ENCODE measurements at places on chromosomes 2 and 18.
A peak's percentile ranks its signal among the peaks of the same experiment; 100 is the strongest.

GRCh38 chr18:25189391-25190185 lies 162.4 kb downstream of the ZNF521 start:
- peaks cover 1% of the 10 kb centered on the region for H3K36me3 ChIP-seq
- no peak overlapping the region for H3K4me3 ChIP-seq
- DNase-seq = peak; percentile 5
- no peaks in the 10 kb centered on the region for H3K27me3 ChIP-seq

- H3K27ac ChIP-seq = peak overlapping the region; percentile 33
- peaks cover 12% of the 10 kb centered on the region for H3K4me1 ChIP-seq
- H3K4me3 ChIP-seq = peak overlapping the region; percentile 98
- H3K36me3 ChIP-seq = peaks cover 12% of the 10 kb centered on the region
- DNase-seq = no peak
Observed at GRCh38 chr2:233250985-233251305, 528 bp upstream of the ATG16L1 start.

DNA sequence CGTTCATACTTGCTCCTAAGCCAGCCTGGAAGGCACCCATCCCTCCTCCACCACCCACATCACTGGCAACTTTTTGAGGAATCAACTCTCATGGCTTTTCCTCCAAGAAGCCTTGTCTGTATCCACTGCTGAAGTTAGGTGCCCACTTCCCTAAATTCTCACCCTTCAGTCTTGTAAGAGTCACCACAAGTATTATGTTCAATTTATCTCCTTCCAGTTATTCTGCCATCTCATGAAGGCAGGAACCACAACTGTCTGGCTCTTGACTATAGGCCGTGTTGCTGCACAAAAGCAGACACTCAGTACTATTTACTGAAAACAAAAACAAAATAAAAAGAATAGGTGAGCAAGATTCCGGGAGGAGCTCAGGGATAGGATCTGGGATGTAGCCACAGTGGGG lies 234.8 kb downstream of the CYRIA start:
- H3K36me3 ChIP-seq = no peaks in the 10 kb centered on the region
- no peak overlapping the region for H3K27ac ChIP-seq
- H3K27me3 ChIP-seq = no peaks in the 10 kb centered on the region
- H3K4me1 ChIP-seq = no peaks in the 10 kb centered on the region
- DNase-seq = no peak

GRCh38 chr2:9236045-9236344 lies 29.4 kb downstream of the ASAP2 start:
- H3K4me3 ChIP-seq = peak overlapping the region; percentile 15
- DNase-seq = no peak
- H3K4me1 ChIP-seq = peaks cover 84% of the 10 kb centered on the region
- no peaks in the 10 kb centered on the region for H3K27me3 ChIP-seq

GRCh38 chr2:206983161-206983859 lies 44.0 kb downstream of the CPO start:
- peaks cover 37% of the 10 kb centered on the region for H3K4me1 ChIP-seq
- no peaks in the 10 kb centered on the region for H3K27me3 ChIP-seq
- H3K4me3 ChIP-seq = no peak overlapping the region

DNA sequence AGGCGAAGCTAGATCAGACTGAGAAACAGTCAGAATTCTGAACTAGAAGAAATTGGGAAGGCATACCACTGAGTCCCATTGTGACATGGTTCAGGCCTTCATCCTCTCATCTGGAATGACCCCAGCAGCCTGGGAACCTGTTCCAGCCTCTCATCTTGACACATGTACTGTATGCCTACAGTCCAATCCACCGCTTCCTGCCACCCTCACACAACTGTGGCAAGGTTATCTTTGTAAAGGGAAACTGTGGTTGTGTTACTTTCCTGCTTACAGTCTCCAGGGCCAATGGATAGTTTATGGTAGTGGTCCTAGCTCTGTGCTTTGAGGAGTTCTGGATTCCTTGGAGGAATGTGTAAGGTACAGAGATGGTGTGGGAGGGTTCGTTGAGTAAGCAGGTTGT lies 296.9 kb upstream of the TRIB2 start:
- no peak for DNase-seq
- H3K36me3 ChIP-seq = no peaks in the 10 kb centered on the region
- H3K4me3 ChIP-seq = no peak overlapping the region
- no peak overlapping the region for H3K27ac ChIP-seq

GRCh38 chr2:37232131-37232933 lies 874 bp downstream of the NDUFAF7 start:
- no peaks in the 10 kb centered on the region for H3K27me3 ChIP-seq
- peak overlapping the region; percentile 94 for H3K4me3 ChIP-seq
- peaks cover 28% of the 10 kb centered on the region for H3K4me1 ChIP-seq
- peak; percentile 64 for DNase-seq
- H3K27ac ChIP-seq = peak overlapping the region; percentile 83

GRCh38 chr18:27713037-27713737 lies 463.7 kb downstream of the CDH2 start:
- no peaks in the 10 kb centered on the region for H3K36me3 ChIP-seq
- no peaks in the 10 kb centered on the region for H3K4me1 ChIP-seq
- no peak overlapping the region for H3K4me3 ChIP-seq
- no peak for DNase-seq
- no peak overlapping the region for H3K27ac ChIP-seq
- H3K27me3 ChIP-seq = no peaks in the 10 kb centered on the region

GRCh38 chr2:98847853-98848252 lies 88.2 kb downstream of the CRACDL start:
- H3K27me3 ChIP-seq = no peaks in the 10 kb centered on the region
- DNase-seq = no peak
- H3K4me1 ChIP-seq = no peaks in the 10 kb centered on the region

DNA sequence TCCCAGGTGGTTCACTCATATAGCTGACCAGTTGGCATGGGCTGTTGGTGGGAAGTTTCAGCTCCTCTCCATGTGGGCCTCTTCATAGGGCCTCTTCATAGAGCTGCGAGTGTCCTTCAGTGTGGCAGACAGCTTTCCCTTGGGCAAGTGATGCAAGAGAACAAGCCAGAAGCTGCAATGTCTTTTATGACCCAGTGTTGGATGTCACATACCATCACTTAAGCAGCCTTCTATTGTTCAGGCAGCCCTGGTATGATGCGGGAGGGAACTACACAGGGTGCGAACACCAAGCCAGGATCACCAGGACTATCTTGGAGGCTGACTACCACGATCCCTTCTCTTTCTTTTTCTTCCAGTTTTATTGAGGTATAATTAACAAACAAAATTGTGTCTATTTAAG lies 126.5 kb upstream of the ITGA6 start:
- DNase-seq = no peak
- no peak overlapping the region for H3K4me3 ChIP-seq
- H3K36me3 ChIP-seq = no peaks in the 10 kb centered on the region
- H3K4me1 ChIP-seq = no peaks in the 10 kb centered on the region
- H3K27me3 ChIP-seq = no peaks in the 10 kb centered on the region

- no peak for DNase-seq
- H3K36me3 ChIP-seq = no peaks in the 10 kb centered on the region
- H3K4me3 ChIP-seq = no peak overlapping the region
- H3K27ac ChIP-seq = no peak overlapping the region
Observed at GRCh38 chr18:69495841-69496533, 95.3 kb downstream of the DOK6 start.

GRCh38 chr2:181685150-181685688 lies 4.9 kb upstream of the NEUROD1 start:
- no peak for DNase-seq
- no peak overlapping the region for H3K27ac ChIP-seq
- H3K36me3 ChIP-seq = no peaks in the 10 kb centered on the region
- H3K4me1 ChIP-seq = no peaks in the 10 kb centered on the region
- H3K27me3 ChIP-seq = no peaks in the 10 kb centered on the region

GRCh38 chr2:168254158-168254935 lies 7.0 kb upstream of the STK39 start:
- no peaks in the 10 kb centered on the region for H3K4me1 ChIP-seq
- peak; percentile 23 for DNase-seq
- no peaks in the 10 kb centered on the region for H3K27me3 ChIP-seq
- H3K4me3 ChIP-seq = no peak overlapping the region

DNA sequence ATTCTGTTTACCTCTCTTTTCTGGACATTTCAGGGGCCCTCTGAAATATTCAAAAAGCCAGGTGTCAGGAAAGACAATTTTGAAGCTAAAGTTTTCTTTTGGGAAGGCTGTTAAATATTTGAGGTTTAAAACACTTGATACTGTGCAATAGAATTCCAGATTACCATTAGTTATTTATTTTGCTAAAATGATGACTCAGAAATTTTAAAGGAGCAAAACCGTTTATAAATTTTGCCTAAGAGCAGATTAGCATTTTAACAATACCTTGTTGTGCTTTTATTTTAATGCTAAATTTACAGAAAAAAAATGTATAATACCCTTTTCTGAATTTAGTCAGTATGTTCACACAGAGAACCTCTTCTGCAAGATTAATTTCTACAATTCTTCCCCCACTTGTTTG lies 1159.9 kb downstream of the DSC3 start:
- H3K27ac ChIP-seq = no peak overlapping the region
- H3K4me3 ChIP-seq = no peak overlapping the region
- H3K36me3 ChIP-seq = no peaks in the 10 kb centered on the region
- H3K4me1 ChIP-seq = no peaks in the 10 kb centered on the region
- no peak for DNase-seq

DNA sequence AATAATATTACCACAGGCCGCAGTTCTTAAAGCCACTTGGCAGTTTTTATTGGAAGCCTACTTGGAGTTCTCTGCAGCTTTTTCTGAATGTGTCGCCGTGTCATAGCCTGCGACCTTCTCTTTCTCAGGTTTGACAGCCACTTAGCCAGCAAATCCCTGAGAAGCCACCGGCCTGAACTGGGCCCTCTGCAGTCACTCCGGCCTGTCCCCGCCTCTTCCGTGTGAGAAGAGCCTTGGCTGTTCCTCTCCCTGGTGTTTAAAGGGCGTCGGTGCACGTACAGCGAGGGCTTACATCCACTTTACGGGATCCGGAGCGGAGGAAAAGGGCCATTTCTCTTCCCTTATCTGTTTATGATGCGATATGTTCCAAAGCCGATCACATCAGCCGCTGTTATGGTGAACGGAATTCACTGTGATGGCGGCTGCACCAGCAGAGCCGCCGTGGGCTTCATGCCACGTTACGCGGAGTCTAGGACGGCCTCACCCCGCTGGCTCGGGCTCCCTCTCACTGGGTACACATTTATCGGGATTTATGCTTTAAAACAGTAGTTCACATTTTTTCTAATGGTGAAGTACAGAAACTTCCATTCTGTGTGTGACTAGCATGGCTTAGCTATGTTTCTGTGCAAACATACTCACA lies 66.8 kb downstream of the GBX2 start:
- H3K4me1 ChIP-seq = no peaks in the 10 kb centered on the region
- no peaks in the 10 kb centered on the region for H3K27me3 ChIP-seq
- H3K4me3 ChIP-seq = no peak overlapping the region
- no peaks in the 10 kb centered on the region for H3K36me3 ChIP-seq

DNA sequence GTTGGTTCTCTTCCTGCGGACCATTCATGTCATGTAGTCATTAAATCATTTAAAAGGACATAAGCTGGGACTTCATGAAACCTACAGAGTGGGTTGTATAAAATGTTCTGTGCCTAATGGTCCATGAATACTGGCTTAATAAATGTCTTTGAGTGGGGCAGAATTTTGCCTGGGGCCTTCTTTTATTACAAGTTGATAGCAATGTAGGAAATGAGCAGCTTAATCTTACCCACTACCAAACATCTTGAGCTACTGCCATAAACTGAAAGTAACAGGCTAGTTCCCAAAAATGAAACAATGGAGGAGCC lies 130.9 kb downstream of the TMEM17 start:
- H3K36me3 ChIP-seq = no peaks in the 10 kb centered on the region
- H3K27me3 ChIP-seq = no peaks in the 10 kb centered on the region
- H3K4me3 ChIP-seq = no peak overlapping the region
- no peak for DNase-seq
- H3K4me1 ChIP-seq = no peaks in the 10 kb centered on the region

DNA sequence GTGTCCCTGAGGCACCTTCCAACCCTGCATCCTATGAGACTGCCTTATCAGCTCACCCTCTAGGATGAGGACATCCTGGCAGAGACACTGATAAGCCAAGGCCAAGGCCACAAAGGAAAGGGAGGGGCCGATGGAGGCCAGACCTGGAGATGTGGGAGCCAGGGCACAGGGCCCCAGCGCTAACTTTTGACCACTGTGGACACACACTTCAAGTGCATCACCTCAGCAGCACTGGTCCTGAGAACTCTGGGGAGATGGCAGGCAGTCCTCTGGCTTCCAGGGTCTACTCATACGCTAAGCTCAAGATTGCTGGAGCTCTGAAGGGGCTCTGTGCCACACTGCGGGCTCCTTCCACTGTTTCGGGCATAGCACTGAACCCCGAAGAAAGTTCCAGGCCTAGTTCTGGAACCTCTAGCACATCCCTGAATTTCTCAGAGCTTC lies 100.2 kb upstream of the ID2 start:
- H3K4me1 ChIP-seq = peaks cover 28% of the 10 kb centered on the region
- no peak for DNase-seq
- no peak overlapping the region for H3K4me3 ChIP-seq
- no peaks in the 10 kb centered on the region for H3K36me3 ChIP-seq
- no peaks in the 10 kb centered on the region for H3K27me3 ChIP-seq
- no peak overlapping the region for H3K27ac ChIP-seq

DNA sequence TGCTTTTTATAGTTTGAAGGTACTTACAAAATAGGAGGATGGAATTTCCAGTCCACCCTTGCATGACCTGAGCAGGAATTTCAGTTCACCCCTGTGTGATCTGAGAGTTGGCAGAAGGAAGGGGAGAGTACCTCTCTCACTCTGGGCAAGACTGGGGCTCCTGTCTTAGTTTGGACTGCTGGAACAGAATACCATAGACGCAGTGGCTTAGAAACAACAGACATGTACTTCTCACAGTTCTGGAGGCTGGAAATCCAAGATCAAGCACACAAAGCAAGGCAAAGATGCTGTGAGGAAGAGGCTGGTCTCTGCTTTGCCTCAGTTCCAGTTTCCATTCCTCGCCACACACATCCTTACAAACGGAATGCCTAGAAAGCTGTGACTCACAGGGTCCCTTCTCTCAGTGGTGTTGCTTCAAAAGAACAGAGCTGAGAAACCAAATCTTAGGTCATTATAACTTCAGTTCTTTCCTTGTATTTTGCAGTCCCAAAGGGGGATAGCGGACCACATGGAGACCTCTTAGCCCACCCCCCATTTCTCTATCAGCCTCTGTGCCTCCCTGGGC lies 108.8 kb upstream of the HAAO start:
- H3K4me1 ChIP-seq = peaks cover under 1% of the 10 kb centered on the region
- no peak overlapping the region for H3K4me3 ChIP-seq
- DNase-seq = no peak
- no peaks in the 10 kb centered on the region for H3K36me3 ChIP-seq
- no peak overlapping the region for H3K27ac ChIP-seq

GRCh38 chr2:173555833-173556232 lies 201.2 kb downstream of the CDCA7 start:
- no peak for DNase-seq
- peak overlapping the region; percentile 39 for H3K27ac ChIP-seq
- no peaks in the 10 kb centered on the region for H3K36me3 ChIP-seq
- H3K4me1 ChIP-seq = peaks cover 4% of the 10 kb centered on the region
- no peaks in the 10 kb centered on the region for H3K27me3 ChIP-seq
- H3K4me3 ChIP-seq = no peak overlapping the region
